ENCODE measurements at places on chromosomes 7 and 10. TPM values are rescaled to one million over a fixed set of nuclear protein-coding genes. Genes with fewer than 3 reads are reported as not detected.
A peak's percentile ranks its signal among the peaks of the same experiment; 100 is the strongest.

The ANKRD2 gene
- polyA plus RNA-seq = 30.5 TPM

The NEURL1 gene
- 28.1 TPM for polyA plus RNA-seq

The FBXW4 gene
- polyA plus RNA-seq = 39.3 TPM

The GRK5 gene
- polyA plus RNA-seq = 25.1 TPM

DNA sequence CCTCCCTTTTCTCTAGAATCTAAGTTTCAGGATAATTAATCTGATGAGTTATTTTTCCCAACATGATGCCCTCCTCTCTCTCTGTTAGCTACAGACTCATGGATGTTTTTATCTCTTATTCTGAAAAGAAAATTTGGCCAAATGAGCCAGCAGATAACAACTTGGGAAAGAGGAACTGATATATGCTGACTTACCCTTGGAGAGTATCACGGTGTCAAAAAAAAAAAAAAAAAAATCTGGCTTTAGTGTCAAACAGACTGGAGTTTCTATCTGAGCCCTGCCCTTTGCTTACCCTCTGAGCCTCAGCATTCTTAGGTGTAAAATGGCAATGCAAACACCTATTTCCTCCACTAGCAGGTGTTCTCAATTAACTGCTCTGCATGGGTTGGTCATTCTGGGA, 190.4 kb downstream of the AHR start:
- DNase-seq = no peak

- DNase-seq = peak; percentile 94
These were observed 322.8 kb upstream of the ANKRD30A start for GRCh38 chr10:36802490-36803153.

- DNase-seq = peak; percentile 60
These were observed 114.4 kb upstream of the GLI3 start for GRCh38 chr7:42351316-42351935.

DNA sequence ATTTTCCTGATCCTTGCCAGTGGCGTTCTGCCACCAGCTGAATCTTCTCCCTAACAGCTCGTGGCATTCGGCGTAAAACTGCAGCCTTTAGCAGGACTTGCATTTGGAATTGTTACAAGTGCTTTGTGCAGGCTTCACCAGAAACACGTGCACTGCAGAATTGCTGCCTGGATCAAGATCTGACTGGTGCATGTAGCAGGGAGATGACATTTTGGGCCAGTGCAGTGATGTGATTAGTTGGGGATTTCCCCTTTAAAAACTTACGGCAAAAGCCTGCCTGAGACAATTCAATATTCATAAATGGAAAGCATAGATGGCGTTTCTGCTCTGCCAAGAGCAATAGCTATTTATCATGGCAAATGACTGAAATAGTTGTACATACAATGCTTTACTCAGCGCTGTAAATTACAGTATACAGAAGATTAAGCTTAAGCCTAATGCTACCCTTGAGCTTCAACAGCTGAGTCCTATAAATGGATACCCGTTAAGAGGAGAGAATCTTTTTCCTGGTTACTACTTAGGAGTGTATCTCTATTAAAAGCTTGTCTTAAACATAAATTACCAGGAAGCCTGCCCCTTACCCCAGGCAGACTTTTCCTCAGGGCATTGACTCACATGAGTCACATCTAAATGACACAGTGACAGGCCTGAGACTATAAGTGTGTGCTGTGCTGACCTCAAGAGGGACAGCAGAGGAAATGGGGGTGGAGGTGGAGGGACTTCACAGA, 106.3 kb downstream of the ATXN7L1 start:
- DNase-seq = no peak
